Esophagus squamous epithelium (tissue), 5 donors: ENCODE measurements at places on chromosomes 2 and 18.

GRCh38 chr2:188291617-188292347, at the start of gene GULP1:
TSS of gene GULP1 (plus strand) at chr2:188291874. CDS start at chr2:188477703, 185,829 bp downstream.
- no peak for DNase-seq

- no peak for DNase-seq
Observed at GRCh38 chr18:25351280-25351775, 638 bp downstream of the ZNF521 start.

GRCh38 chr2:129443865-129444739, 535.4 kb upstream of the RAB6C start:
- no peak for DNase-seq

DNA sequence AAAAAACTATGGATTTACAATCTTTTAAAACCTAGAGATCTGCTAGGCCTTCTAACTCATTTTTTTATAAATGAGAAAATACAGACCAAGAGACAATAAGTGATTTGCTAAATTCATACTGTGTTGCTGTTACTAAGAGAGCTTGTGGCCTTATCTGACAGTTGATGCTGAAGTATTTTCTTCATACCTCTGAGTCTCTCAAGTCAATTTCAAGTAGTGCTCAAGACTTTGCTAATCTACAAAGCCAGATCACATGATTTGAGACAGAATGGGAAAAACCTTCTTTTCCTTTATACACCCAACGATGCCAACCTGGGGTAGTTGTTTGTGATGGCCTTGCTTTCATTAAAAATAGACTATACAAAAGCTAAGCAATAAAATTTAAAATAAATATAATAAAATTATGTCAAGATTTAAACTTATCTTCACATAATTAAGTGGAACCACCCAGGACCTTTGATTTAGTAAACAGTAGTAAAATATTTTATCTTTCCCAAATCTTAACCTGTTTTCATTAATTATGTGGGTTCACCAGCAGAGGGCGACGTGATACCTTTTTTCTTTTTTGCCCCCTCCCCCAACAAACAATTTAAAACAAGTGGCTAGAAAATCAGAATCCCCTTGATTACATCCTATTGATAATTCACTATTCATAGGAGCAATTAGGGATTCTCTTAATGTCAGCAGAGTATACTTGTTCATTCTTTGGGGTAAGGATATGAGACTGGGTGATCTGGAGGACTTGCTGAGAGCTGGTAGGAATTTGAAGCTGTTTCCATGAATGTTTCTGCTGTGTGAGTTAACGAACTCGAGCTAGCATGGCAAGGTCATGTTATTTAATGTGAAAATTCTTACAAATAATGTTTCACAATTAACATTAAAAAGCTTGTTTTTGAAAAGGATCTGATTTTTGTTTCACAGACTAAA, 49.6 kb upstream of the SLC5A7 start:
- DNase-seq = no peak

GRCh38 chr18:64097497-64097896, 51.4 kb downstream of the LINC00305 start:
- no peak for DNase-seq

DNA sequence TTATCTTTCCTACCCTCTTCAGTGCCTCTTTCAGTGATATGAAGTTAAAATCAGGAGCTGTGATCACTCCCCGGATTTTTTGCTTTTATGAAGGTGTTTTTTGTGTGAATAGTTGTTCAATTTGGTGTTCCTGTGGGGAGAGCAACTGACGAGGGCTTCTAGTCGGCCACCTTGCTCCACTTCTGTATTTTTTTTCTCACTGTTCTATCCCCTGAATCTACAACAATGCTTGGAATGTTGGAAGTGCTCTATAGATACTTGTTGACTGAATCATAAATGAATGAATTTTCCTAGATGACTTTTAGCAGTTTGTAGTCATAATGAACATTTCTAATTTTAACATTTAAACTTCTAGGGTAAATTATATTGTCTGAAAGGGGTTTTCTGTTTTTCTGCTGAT, 247.3 kb downstream of the ZNF385B start:
- DNase-seq = no peak

DNA sequence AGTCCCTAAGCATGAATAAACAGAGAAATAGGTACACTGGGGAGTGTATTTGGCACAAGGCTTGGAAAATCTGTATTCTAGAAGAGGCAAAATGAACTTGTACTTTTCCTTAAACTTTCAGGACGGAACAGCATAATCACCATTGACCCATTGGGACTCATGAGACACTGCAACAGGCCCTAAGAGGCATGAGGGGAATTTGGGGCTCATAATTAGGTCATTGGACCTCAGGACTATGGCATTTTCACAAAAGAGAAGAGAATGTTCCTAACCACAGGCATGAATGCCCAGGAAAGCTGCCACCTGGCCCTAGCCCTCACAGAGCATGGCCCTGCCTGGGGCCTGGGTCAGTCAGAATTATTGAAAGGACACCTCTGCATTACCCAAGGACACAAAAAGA, 67.9 kb upstream of the PIK3C3 start:
- no peak for DNase-seq
